ENCODE measurements at places on chromosomes 7 and 10.

DNA sequence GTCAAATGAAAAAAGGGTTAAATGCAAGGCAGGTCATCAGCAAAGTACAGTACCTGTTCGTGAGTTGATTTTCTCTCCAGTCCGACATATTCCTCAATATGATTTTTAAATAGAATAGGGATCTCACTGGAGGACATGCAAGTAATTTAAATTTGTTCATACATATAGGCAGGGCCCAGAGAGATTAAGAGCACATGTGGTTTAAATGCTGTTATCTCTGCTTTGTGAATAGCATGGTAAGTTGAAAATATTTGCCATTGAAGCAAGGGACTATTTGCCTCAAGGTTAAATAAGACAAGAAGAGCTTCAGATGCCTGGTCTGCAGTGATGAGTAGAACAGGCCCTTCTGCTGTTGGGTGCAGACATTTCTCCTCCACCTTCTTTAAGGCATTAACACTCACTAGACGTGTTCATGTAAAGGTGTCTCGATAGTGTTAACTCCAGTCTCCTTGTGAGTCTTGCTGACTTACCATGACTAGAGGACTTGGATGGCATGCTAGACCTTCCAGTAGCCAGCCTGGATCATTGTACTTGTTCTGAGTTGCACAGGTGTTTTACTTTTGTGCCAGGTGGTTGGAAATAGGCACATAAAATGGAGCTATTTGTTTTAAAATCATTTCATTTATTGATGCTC, 15.6 kb upstream of the AKR1C3 start:
- DNase-seq: no peak

GRCh38 chr10:26806557-26806956, 54.2 kb downstream of the ABI1 start:
- no peak for DNase-seq

DNA sequence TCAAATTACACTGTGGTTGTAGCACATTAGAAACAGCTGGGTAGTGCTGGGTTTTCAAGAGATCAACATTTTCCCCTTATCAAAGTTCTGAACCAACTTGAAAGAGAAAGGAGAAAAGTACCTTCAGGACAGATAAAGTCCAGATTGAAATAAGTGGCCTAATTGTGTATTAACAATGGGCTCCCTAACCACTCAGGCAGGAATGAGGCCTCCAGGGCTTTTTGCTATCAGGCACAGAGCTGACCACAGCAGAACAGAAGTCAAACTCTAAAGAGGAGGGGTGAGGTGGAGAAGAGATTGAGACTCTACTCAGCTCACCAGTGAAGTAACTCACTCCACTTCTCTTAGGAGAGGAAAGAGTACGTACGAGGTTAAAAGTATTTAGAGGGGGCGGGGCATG, 394.1 kb upstream of the PHF14 start:
- DNase-seq: no peak

- DNase-seq: no peak
Measured at GRCh38 chr7:30567081-30567480, 27.6 kb upstream of the GARS1 start.

- no peak for DNase-seq
Measured at GRCh38 chr7:17298840-17299482, 509 bp downstream of the AHR start.

- DNase-seq: no peak
Measured at GRCh38 chr7:44764665-44765578, 16.3 kb downstream of the ZMIZ2 start.

GRCh38 chr10:124898471-124898870, 43.5 kb upstream of the ZRANB1 start:
- DNase-seq: no peak

GRCh38 chr10:108749042-108749441, 1174.3 kb downstream of the XPNPEP1 start:
- DNase-seq: no peak

GRCh38 chr10:18400201-18400905, 251.0 kb downstream of the NSUN6 start:
- peak; percentile 70 for DNase-seq

DNA sequence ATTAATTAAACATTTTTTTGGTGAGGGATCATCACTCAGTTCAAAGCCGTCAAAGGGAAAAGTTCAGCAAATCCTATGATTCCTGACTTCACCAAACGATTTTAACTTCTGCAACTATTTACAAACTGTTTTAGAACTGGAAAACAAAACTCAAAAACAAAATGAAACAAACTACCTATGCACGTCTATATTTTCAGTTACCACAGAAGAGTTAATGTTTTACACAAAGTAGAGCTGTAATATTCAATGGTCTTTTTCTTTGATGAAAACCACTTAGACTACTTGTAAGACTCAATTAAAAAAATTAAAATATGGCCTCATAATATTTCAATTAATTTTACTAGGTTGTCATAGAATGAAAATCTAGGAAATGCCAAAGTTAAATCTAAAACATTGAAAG, 131.5 kb downstream of the ATE1 start:
- DNase-seq: no peak

GRCh38 chr10:94420998-94421528, 18.7 kb downstream of the TBC1D12 start:
- DNase-seq: no peak

GRCh38 chr7:73994023-73994422, 34.0 kb upstream of the ELN start:
- DNase-seq: no peak

DNA sequence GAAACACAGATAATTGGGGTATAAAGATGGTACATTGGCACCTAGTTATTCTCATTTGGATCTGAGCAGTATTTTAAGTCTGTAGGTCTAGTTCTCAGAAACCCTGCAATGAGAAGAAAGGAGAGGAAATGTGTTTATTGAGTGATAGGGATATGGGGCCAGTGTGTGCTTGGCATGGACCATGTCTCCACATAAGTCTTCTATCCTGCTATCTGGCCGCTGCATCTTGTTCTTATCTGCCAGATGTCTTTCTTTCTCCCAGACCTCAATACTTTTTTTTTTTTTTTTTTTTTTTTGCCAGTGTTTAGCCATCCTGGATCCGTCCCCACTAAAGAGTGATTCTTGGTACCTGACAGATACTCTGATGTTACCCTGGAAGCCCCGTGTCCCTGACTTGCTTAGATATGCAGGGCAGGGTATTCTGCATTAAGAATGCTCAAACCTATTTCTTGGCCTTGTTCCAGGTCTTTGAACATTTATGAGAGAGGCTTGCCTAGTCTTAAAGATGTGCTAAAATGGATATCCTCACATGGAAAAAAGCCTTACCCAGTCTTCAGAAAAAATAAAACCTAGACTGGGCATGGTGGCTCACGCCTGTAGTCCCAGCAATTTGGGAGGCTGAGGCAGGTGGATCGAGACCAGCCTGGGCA, 10.0 kb downstream of the MTURN start:
- DNase-seq: no peak

GRCh38 chr7:122423591-122423990, 119.0 kb upstream of the FEZF1 start:
- no peak for DNase-seq

GRCh38 chr7:54883576-54883975, 124.6 kb upstream of the SEC61G start:
- no peak for DNase-seq

DNA sequence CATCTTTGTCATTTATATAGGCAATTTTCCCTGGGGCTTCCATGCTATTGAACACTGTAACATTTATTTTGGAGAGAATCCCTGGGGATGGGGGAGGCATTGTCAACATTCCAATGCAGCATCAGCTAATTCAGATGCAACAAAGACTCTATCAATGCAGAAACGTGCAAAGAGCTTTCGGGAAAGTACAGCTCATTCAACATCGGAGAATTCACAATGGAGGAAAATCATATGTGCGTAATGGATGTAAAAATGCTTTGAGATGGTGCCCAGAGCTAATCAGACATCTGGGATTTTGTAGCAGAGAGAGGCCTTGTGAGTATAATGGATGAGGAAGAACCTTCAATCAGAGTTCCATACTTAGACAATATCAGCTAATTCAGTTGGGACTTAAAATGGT, 28.3 kb upstream of the FIS1 start:
- DNase-seq: no peak

All from cerebellar nuclear complex (tissue), 1 donor.